ENCODE measurements at places on chromosomes 6 and 20.

- no peak for DNase-seq
These were observed 10.5 kb upstream of the BMP2 start for GRCh38 chr20:6756693-6757595.

GRCh38 chr6:45462190-45463134 lies 84.7 kb upstream of the SUPT3H start:
- no peak for DNase-seq

DNA sequence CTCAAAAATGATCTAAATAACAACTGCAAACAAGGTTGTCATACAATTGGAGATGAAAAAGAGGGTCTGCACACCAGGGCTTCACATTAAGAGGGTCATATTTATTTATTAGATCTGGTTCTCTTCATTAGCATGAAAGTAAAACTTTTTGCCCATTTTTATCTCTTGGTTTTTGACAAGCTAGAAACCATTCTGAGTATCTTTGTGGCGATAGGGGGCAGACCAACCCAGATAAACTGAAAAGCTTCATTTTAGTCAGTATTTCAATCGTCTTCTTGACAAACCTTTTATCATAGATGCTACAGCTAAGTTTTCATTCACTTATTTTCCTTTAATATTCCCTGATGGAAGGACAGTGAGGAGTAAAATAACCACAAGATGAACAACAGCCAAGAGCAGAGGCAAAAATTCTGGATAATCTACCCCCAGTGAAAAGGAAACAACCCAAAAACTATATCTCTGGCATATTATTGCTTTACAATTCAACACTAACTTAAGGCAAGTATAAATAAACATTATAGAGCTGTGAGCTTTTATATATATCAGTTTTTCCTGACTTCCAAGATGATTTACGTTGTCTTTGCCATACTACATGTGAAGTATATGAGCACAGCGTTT lies 45.2 kb downstream of the THEMIS start:
- DNase-seq, result peak; percentile 50

GRCh38 chr6:146938266-146938665 lies 266.0 kb upstream of the STXBP5 start:
- DNase-seq, result no peak

- DNase-seq, result no peak
These were observed 118.0 kb upstream of the ARID1B start for GRCh38 chr6:156658966-156659821.

DNA sequence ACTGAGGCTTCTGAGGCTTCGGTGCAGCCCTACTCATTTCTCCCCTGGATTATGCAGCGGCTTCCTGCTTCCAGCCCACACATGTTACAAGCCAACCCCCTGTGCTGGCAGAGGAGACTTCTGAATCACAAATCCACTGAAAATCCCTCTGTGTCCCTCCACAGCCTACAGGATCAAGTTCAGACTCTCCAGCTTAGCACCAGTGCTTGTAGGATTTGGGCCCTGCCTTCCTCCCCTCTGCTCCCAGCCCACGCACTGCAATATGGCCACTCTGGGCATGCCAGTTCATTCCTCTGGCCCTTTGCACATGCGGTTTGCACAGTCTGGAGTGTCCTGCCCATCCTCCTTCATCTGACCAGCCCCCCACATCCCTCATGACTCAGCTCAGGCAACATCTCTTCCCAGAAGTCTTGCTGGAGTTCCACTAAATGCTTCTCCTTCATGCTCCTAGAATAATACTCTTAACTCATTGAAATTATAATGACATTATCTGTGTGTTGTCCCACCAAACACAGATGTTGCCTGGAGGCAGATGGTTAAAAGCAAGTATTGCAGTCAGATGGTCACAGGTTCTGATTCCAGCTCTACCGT lies 15.9 kb upstream of the MDGA1 start:
- DNase-seq, result no peak

- DNase-seq, result no peak
These were observed 38.5 kb upstream of the VSX1 start for GRCh38 chr20:25120457-25120856.

DNA sequence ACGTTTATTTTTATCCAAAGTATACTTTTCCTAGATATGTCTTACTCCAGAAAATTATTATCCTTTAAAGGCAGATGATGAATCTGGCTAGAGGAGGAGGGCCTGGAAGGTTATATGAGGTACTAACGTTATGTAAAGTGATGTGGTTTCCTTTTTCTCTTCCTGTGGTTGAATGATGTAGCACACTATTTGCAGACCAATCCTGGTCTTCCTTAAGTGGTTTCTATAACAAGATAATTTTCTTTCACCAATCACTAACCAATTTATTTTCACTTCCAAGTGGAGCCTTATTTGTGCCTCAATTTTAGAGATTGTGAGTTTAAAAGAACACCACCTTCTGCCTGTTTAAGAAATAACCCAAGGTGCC lies 154.6 kb upstream of the SOX4 start:
- no peak for DNase-seq

DNA sequence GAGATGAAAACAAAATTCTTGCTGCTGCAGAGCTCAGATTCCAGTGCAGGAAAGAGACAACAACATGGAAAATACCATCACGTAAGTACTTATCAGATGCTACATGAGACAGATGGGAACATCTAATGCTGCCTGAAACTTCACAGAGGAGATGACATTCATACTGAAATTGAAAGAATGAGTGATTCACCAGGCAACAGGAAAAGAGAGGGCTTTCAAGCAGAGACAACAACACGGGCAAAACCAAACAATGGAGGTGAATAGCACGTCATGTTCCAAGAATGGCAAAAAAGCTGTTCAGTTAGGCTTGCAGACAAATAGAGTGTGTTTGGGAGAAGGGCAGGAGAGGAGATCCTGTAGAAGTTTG lies 39.3 kb downstream of the GTF2H5 start:
- DNase-seq, result no peak

DNA sequence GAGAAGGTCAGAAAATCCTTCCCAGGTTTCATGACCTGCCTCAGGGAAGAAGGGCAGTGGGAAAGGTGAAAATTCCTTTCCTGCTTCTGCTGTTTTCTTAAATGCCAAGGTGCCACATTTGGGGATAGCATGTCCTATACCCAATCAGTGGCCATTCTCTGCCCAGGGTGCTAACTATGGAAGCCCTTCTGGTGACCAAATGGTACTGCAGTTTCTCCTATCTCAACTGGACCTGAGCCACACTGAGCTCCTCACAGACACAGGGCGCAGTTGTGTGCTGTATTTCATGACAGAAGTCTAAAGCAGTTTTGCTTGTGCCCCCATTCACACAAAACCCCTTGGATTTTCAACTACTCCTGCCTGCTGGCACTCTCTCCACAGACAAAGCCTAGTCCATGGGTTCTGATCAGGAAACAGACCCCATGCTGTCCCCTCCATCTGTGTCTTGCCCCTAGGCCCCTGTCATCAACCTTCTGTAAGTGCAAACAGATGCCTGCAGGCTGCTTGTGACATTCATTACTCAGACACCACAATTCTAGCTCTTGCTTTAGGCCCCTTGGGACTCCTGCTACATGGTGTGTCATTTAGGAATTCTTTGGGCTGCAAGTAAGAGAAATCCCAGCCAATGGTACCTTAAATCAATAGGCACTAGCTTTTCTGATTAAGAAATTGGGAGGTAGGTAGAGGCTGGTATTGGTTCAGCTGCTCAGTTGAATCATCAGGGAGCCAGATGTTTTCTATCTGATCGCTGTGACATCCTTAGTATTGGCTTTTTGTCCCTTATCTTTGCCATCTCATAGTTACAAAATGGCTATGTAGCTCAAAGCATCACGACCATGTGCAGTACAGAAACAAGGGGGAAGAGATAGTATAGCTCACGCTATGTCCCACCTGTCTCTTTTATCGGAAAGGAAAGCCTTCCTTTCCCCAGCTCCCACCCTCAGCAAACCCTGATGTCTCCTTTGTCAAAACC lies 147.8 kb downstream of the CD83 start:
- DNase-seq, result no peak

DNA sequence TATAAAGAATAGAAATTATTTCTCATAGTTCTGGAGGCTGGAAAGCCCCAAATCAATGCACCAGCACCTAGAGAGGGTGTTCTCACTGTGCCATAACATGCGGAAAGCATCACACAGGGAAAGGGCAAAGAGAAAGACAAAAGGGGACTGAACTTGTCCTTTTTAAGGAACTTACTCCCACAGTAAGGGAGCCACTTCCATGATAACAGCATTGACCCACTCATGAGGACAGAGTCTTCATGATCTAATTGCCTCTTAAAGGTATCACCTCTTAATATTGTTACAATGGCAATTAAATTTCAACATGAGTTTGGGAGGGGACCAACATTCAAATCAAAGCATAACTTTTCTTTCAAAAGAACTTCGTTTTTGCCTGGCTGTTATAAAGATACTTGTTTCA lies 582.2 kb upstream of the ARID1B start:
- DNase-seq, result no peak
